ENCODE measurements at places on chromosomes 6 and 20.

DNA sequence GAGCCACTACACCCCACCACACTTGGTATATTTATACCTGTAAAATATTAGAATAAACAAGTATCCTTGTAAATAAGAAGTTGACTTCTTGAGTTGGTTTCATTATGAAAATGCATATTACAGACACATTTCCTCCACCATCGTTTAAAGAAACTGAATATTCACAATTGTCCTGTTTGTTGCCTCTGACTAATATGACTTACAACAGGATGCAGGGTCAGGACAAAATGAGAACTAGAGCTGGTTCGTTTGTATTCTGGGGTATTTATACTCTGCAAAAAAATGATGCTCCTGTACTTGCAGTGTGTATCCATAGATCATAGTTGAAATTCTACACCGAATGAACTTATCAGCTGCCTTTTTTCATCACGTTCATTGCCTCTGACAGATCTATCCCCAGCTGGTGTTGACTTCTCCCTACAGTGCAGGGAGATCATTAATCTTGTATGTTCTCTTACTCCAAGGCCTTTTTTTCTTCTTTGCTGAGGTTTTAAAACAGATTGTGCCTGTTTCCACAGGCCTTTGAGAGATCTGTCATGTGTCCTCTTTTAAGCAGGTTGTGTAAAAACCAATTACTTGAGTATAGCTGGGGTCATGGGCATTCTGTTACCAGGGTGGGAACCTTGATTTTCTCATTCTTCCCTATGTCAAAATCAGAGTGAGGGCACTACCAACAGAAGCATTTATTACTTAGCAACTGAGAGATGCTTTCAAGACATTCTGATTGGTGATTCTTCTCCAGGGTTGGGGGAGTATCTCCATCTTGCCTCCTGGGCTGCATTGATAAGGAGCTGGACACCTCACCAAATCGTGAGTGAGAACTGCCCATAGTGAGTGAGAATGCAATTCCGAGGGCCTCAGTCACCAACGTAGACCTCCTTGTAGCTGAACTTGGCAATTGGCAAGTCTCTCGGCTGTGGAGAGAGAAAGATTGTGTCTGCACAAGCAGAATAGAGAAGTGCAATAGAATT, 78.8 kb upstream of the CD83 start:
- no peak for DNase-seq

DNA sequence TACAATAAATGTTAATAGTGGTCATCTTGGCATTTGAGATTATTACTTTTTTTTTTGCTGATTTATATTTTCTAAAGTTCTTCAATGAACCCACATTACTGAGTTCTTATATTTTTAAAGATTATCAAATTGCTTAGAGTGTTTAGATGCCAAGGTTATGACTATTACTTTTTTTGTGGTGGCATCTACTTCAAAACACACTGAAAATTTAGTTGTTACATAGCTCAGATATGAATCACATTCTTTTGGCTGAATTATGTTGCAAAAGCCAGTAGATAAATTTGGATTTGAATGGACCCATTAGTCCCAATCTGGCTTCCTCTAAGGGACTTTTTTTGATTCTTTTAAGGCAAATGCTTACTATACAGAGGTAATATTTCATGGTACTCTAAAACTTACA, 8.9 kb downstream of the UTRN start:
- no peak for DNase-seq

DNA sequence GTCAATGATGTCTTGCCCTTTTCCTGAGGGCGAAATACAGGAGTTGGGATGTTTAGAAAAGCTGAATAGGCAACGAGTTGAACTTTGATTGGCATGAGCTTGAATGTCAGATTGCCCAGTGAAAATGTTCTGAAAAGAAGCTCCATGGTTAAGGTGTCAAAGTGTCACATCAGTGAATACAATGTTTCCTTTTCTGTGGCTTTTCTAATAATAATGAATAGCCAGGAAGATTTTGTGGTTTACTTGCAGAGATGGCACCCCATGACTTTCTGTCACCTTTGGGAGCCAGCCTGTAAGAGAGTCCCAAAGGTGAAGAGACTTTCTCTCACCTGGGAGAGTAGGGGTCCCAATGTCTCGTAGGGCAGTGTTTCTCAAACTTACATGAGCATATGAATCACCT, 119.2 kb downstream of the KCNQ5 start:
- no peak for DNase-seq

- no peak for DNase-seq
These were observed 20.9 kb downstream of the RAB44 start for GRCh38 chr6:36718560-36718959.

DNA sequence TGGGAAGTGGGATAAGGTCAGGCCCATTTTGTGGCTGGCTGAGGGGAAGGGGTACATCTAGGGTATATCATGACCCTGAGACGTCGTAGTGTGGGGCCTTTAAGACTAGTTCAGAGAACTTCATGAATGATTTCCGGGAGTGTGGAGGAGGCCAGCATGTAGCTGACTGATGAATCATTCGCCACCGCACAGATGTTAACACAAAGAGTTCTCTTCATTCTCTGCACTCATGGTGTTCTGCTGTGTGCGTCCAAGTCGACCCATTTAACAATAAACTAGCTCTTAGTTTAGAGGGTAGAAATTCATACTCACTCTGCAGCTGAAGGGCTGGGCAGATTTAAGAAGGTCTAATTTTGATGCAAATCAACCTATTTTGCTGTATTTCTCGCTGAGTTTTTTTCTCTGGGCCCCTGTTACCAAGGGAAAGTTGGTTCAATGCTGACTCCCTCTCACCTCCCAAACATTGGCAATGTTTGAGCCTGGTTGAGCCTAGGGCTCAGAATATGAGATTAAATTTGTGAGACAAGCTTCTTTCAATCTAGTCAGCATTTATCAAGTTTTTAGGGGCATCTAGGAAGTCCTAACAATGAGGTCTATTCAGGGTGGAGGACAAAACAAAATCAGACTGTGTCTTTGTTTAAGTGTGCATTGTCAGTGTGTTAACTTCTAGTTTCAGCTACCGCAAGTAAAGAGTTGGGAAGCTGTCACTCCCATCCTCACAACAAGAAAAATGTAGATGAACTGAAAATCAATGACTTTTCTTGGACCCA, 106.8 kb upstream of the CBLN4 start:
- DNase-seq = no peak

DNA sequence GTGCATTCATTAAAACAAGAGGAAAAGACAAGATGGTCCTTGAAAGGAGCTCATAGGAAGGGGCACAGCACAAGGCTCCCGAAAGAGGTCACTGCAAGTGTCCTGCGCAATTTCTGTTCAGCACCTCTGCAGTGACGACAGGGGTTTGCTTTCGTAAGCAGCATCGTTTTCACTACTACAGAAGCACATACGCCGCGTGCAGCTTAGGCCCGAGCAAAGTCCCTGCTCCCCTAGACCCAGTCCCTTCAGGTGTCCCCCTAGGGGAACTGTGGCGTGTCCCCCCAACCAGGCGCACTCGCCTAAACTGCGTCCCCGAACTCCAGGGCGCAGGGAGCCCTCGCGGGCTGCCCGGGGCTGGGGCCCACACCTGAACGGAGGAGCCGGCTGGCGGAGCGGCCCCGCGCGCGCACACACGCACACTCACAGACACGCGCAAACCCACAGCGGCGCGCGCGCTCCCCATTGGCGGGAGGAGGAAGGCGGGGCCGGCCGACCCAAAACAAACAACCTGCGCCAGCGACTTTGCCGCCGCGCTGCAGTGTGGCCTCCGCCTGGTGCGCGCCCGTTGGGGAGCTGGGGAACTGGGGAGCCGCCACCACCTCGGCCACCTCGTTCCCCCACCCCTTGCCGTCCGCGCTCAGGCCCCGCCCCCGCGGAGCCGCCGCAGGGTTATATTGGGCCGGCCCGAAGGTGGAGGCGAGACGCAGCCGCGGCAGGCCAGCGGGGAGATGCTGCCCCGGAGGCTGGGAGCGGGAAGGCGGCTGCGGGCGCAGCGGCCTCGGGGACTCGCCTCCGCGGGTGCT, at the start of gene FOXQ1:
Gene FOXQ1 (plus strand): TSS at position 699 of the 803 bp plus-strand sequence. CDS start 607 bp downstream, outside the sequence.
- no peak for DNase-seq

DNA sequence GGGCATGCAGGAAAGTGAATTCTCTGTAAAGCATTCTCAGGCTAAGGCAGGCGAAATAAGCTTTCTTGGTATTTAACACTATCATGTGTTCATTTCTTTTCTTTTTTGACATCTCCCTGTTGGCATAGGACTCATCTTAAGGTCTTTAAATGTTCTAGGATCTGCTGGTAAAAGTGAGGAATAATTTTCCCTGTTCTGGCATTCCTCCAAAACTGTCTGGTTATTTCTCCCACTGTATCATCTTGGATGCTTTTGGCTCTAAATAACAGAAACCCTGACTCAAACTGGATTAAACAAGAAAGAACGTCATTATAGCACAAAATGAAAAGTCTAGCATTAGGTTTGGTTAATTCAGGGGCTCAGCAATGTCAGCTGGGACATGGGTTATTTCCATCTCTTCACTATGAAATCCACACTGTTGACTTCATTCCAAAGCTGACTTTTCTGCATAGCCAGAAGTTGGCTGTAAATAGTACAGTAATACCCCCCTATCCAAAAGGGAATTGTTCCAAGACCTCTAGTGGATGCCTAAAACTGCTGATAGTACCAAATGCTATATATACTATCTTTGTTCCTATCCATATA, 37.9 kb upstream of the SNAP25 start:
- DNase-seq = no peak

DNA sequence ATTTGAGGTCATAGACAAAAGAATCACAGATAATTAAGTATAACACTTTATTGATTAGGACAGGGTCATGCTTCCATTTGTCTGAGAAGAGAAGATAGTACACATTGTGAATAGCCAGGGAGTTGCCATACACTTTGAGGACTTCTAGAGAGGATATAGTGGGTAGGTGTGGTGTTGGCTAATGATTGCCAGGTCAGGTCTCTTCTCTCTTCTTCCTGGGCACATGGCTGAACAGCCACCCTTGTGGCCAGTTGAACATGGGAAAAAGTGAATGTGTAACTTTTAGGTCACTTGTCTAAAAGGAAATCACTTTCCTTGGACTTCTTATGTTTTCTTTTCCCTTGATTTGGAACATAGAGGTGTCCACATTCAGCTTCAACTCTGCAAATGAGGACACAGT, 772.1 kb upstream of the MAP3K7 start:
- DNase-seq = no peak

- DNase-seq = no peak
These were observed 177.4 kb upstream of the RREB1 start for GRCh38 chr6:6930223-6930880.

GRCh38 chr20:34904202-34904621, 27.8 kb downstream of the ACSS2 start:
- DNase-seq = no peak

- DNase-seq = no peak
These were observed 201.7 kb downstream of the CLIC5 start for GRCh38 chr6:45813943-45814342.

GRCh38 chr6:71383901-71384489, 95.4 kb downstream of the OGFRL1 start:
- DNase-seq = no peak

- DNase-seq = no peak
These were observed 46.3 kb downstream of the SOD2 start for GRCh38 chr6:159646733-159647132.

- no peak for DNase-seq
These were observed 208.2 kb upstream of the RIN2 start for GRCh38 chr20:19549896-19550295.

GRCh38 chr20:37869334-37869861, 33.5 kb upstream of the VSTM2L start:
- DNase-seq = no peak

DNA sequence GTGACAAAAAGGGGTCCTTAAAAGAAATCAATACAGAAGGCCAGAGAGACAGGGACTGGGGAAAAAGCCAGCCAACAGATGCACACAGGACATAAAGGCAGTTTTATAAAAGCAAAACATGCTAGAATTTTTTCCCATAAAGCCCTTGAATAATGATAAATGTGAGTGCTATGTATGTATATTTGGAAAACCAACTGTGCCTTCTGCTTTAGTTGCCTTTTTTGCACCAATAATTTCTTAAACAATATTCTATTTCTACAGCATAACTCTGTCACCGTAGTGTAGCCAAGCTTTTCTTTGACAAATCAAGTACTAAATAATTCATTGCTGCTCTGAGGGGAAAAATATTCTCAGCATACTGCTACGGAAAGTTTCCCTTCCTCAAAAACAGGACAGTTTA, 730.6 kb upstream of the NRSN1 start:
- no peak for DNase-seq

- no peak for DNase-seq
These were observed 14.8 kb downstream of the MDFI start for GRCh38 chr6:41652866-41653652.

DNA sequence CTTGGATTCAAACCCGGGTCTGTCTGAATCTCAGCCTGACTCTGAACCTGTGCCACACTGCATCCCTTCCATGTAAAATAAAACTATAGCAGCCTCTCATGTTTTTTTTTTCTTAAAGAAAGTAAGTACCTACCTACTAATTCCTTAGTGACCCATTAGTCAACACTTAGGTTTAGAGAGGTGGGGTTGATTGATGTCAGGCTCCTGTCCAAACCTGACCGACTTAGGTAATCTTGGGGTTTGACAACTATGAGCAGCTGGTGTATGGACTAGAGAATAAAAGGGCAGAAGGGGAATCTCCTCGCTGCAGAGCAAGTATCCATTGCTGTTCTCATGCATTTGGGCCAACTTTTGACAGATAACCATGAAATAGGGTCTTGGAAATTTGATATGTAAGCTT, 6.5 kb downstream of the NKAIN2 start:
- no peak for DNase-seq

DNA sequence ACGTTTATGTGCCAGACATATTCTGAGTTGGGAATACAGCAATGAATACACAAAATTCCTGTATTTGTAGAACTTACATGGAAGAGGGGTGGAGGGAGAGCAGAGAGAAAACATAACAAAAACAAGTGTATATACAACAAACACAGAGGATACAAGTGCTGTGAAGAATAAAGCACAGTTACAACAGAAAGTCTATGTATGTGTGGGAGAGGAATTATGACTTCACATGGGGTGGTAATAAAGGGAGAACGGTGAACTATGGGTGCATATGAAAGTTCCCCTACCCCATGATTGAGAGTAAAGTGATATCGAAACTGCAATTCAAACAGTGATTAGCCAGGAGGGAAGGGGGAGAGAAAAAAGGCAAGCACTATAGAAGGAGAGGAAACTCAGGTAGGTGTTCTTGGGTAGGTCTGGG, 24.6 kb downstream of the HBS1L start:
- DNase-seq = no peak

- no peak for DNase-seq
These were observed 2.5 kb downstream of the BTN3A1 start for GRCh38 chr6:26404546-26404945.

- peak; percentile 1 for DNase-seq
These were observed 100.1 kb upstream of the RGS17 start for GRCh38 chr6:153231048-153231646.

DNA sequence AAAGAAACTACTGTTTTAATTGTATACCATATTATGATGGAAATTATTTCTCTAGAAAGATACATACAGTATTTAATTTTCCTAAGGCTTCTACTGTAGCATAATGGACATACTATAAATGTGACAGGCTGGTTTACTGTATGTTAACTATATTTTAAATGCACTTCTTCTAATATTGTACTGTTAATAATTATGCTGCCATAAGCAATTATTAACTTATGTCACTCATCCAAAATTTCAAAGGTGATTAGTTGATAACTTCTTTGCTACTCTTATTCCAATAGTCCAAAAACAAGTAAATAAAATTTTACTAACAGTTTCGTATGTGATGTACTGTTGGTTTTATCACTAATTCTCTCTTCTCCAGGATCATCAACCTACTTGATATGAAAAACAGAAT, 28.1 kb downstream of the HIVEP2 start:
- no peak for DNase-seq

- no peak for DNase-seq
These were observed 13.0 kb downstream of the EFCAB8 start for GRCh38 chr20:32871627-32872160.

All from activated CD8-positive, alpha-beta memory T cell treated with anti-CD3 and anti-CD28 coated beads for 48 hours (primary cell).